ENCODE measurements at places on chromosomes 5 and 9. TPM values are rescaled to one million over a fixed set of nuclear protein-coding genes. Genes with fewer than 3 reads are reported as not detected.

SLC4A9 gene
- polyA plus RNA-seq, result not detected

PTPRD gene
- not detected for polyA plus RNA-seq

C5orf46 gene
- not detected for polyA plus RNA-seq

ZFP37 gene
- 0.09 TPM for polyA plus RNA-seq

TMEM38B gene
- polyA plus RNA-seq, result 26.4 TPM

SLC6A19 gene
- 1.1 TPM for polyA plus RNA-seq

ADAMTS16 gene
- not detected for polyA plus RNA-seq

MYMK gene
- not detected for polyA plus RNA-seq

All from K562 (cell line).